CD4-positive, alpha-beta T cell treated with Interleukin-17A for 1 hour (primary cell): ENCODE measurements at places on chromosomes 4 and X.

DNA sequence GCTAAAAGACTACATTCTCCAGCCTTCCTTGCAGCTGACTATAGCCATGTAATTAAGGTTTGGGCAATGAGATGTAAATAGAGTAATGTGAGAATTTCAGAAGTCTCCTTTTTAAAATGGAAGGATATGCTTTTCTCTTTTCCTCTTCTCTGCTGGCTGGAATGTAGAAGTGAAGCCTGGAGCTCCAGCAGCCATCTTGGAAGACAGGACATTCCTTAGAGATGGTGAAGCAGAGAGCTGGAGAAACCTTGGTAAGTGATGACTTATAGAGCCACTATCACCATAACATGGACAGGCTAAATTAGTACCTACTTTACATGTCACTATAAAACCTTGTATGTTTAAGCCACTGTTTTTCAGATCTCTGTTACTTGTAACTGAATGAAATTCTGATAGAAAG, 48.0 kb downstream of the RASL11B start:
- no peak for DNase-seq

GRCh38 chrX:141176586-141177451, at the start of gene LDOC1:
TSS of gene LDOC1 (minus strand) at chrX:141177129. CDS start at chrX:141177021, 108 bp downstream.
- peak; percentile 81 for DNase-seq

DNA sequence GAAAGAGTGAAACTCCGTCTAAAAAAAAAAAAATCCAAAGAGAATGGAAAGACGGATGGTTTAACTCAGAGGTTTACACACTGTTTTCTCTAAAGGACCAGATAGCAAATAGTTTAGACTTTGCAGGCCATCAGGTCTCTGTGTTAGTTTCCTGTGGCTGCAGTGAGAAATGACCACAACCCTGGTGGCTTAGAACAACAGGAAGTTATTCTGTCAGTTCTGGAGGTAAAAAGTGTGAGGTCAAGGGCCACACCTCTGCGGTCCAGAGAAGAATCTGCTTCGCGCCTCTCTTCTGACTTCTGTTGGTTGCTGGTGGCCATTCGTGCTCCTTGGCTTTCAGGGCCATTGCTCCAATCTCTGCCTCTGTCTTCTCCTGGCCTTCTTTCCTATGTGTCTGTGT, 76.9 kb downstream of the TENM3 start:
- no peak for DNase-seq

GRCh38 chrX:75746891-75747639, 38.0 kb downstream of the MAGEE2 start:
- DNase-seq, result peak; percentile 6

DNA sequence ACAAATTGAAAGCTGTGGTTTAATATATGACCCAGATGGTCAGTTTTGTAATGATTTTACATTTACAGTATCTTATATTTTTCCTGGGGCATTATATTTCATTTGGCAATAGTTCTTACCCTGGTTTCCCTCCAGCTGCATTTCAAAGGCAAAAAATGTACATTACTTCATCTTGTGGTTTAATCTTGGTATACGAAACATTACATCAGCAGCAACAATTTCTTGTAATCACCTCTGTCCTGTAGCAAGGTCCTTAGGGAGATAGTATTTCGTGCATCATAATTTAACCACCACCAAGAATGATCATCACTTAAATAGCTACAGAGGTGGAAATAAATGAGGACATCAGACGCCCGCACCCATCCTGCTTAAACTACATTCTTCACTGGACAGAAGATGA, 48.8 kb downstream of the HS6ST2 start:
- DNase-seq, result no peak

DNA sequence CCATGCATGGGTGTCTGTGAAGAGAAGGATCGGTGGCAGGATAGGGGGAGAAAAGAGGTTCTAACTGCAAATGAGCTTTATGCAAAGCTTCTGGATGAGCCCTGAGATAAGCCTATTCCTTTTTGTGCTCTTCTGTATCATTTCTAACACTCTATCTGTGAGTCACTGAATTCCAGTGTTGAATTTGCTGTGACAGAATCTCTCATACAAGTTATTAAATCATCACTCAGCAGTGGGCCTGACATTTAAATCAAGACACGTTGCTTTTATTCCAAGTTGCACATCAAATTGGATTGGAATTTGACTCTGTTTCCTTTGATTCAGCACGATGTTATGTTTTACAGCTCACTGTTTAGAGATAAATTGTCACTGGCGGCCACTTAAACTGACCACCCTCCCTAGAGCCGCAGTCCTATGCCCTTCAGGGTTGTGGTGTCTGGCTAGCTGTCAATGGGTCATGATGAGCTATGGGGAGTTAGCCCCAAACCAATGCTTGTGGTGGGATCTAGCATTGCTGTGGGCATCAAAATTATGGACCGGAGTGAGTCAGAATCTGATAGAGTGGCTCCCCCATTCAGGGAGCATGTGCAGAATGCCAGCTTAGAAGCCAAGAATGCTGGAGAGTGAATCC, 42.7 kb downstream of the LHFPL1 start:
- no peak for DNase-seq

DNA sequence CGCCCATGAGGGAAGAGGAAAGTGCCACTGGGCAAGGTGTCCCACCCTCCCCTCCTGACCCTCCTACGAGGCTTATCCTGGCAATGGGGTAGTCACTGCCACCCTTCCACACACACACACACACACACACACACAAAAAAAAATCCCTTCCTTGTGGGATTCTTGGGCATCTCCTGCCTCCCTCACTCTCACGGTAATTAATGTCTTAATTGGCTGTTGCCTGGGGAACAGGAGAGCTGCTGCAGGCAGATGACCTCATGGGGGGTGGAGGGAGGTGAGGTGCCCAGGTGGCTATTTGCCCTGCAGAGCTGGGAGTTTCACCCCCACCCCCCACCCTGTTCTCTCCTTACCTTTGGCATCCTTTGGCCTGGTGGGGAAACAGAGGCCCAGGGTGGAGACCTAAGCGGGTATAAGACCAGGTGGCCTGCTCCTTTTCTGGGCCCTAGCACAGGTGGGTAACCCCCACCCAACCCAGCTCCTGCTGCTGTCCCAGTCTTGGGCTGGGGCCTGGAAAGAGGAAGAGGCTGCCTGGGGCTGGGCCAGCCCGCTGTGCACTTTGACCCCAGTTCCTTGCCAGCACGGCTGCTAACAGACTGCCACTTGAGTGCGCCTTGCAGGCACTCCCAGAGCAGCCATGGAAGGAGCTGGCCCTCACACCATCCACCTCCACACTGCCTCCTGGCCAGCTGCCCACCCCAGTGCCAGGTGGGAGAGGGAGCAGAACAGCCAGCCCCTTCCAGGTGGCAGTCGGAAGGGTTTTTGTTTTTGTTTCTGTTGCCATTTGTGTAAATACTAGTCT, 12.6 kb downstream of the EFNB1 start:
- no peak for DNase-seq
